NCI-H1417 (cell line): ENCODE measurements at places on chromosomes 3 and 15.
A peak's percentile ranks its signal among the peaks of the same experiment; 100 is the strongest.

DNA sequence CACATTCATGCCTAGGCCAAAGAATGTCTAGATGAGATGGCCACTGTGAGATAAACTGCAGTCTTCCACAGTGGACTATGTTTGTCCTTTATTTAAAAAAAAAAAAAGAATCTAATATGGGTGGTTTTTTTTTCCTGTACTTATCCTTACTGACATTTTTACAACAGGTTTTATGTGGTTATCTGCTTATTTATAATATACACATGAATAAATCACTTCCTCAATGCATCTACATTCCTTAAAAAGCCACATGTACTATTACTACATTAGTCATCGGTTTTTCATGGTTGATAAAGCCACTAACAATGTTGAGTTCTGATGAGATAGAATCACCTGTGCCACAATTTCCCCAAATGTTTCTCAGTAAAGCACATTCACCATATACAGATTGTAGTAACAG is 341.3 kb upstream of the THBS1 start:
- no peak for DNase-seq

- DNase-seq: no peak
Measured at GRCh38 chr3:50268703-50269451, at the start of gene SEMA3B. Gene SEMA3B, plus strand, starts transcription at chr3:50269147. Its CDS starts 94 bp downstream, at chr3:50269241.

DNA sequence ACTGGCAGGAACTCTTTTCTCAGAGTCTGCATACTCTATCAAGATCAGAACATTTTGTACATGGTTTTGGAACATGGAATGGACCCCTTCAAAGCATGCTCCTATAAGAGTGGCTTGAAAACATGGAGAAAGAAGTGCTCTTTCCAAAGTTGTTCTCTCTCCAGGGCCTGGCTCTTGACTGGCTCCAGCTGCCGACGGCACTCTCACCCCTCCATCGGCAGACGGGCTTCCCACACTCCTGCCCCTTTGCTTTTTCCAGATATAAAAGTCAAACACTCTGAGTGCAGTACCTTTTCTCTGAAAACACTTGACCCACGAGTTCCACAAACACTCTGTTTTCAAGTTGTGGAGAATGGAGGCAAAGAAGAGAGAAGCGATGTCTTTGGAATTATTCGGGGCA is 72.5 kb upstream of the ONECUT1 start:
- no peak for DNase-seq

GRCh38 chr3:31829826-31830426 is 151.1 kb downstream of the OSBPL10 start:
- DNase-seq: no peak

DNA sequence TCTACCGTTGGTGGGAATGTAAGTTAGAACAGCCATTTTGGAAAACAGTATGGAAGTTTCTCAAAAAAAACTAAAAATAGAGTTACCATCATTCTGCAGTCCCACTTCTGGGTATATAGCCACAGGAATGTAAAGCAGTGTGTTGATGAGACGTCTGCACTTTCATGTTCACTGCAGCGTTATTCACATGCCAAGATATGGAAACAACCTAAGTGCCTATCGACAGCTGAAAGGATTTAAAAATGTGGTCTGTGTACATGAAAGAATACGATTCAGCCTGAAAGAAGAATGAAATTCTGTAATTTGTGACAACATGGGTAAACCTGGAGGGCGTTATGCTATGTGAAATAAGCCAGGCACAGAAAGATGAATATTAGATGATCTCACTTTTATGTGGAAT is 157.7 kb downstream of the THSD4 start:
- DNase-seq: no peak

- DNase-seq: no peak
Measured at GRCh38 chr3:70620956-70621355, 308.5 kb upstream of the MDFIC2 start.

DNA sequence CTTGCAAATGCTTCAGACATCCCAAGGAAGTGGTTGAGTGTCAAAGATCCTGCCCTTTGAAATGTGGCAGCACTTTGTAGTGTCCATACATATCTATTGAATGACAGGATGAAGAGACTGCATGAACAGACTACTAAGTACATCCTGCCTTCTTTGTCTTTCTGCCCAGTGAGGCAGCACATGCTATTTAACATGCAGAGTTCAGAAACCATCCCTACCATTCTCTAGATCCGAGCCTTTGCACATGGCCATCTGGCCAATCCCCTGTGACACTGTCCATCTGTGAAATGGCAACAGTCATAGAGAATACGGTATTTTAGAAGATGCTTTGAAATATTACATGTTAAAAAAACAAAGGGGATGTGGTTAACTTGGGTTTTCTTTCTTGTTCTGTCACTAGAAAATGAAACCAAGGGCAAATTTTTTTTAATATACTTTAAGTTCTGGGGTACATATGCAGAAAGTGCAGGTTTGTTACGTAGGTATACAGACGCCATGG is 519.6 kb downstream of the NTRK3 start:
- DNase-seq: no peak

DNA sequence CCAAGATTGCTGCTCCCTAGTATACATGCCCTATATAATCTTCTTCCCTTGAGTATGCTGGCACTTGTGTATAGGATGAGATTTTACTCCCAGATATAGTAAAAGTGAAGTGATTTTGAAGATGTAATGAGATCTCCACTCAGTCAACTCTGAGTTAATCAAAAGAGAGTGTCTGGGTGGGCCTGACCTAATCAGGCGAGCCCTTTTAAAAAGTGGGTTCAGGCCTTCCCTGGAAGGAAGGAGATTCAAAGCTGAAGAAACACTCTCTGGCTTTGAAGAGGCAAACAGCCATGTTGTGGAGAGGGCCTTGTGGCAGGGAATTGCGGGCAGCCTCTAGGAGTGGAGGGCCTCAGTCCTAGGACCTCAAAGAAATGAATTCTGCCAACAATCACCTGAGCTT is 5.5 kb upstream of the STARD5 start:
- DNase-seq: no peak

GRCh38 chr3:4575381-4575780 is 82.2 kb downstream of the ITPR1 start:
- DNase-seq: no peak

DNA sequence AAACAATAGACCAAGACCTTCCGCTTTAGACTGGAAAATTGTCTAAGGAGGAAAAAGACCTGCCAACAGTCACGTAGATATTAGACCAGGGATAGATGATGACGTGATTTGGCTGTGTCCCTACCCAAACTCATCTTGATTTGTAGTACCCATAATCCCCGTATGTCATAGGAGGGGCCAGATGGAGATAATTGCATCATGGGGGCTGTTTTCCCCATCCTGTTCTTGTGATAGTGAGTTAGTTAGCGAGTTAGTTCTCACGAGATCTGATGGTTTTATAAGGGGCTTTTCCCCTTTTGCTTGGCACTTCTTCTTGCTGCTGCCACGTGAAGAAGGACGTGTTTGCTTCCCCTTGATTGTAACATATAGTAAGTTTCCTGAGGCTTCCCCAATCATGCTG is 31.7 kb upstream of the SUCLG2 start:
- no peak for DNase-seq

GRCh38 chr15:38176155-38176554 is 76.5 kb upstream of the SPRED1 start:
- DNase-seq: no peak

DNA sequence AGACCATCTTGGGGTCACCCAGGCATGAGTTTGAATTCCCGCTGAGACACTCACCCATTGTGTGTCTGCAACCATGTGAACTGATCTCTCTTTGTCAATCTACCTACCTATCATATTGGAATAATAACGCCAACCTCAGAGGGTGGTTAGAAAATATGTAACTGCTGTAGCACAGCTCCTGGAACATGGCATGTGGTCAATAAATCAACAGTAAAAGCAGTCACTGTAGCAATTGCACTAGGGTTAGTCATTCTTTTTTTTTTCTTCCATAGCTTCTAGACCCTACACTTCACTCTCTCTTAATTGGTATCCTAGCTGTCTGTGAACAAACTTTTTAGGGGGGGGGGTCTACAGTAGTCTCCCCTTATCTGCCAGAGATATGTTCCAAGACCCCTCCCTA is 64.2 kb upstream of the SLCO2A1 start:
- no peak for DNase-seq

DNA sequence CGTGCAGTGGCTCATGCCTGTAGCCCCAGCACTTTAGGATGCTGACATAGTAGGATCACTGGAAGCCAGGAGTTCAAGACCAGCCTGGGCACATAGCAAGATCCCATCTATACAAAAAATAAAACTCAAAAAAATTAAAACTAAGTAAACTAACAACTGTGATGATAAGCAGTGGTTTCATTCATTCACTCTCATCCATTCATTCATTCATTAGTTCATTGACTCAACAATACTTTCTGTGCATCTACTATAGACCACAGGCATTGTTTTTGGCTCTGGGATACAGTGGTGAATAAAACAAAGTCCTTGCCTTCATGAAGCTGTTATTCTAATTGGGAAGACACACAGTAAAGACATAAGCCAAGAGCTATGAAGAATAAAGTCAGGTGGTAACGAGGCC is 7.5 kb upstream of the TMEM212 start:
- no peak for DNase-seq

GRCh38 chr3:53401154-53401553 is 53.8 kb upstream of the DCP1A start:
- DNase-seq: no peak

DNA sequence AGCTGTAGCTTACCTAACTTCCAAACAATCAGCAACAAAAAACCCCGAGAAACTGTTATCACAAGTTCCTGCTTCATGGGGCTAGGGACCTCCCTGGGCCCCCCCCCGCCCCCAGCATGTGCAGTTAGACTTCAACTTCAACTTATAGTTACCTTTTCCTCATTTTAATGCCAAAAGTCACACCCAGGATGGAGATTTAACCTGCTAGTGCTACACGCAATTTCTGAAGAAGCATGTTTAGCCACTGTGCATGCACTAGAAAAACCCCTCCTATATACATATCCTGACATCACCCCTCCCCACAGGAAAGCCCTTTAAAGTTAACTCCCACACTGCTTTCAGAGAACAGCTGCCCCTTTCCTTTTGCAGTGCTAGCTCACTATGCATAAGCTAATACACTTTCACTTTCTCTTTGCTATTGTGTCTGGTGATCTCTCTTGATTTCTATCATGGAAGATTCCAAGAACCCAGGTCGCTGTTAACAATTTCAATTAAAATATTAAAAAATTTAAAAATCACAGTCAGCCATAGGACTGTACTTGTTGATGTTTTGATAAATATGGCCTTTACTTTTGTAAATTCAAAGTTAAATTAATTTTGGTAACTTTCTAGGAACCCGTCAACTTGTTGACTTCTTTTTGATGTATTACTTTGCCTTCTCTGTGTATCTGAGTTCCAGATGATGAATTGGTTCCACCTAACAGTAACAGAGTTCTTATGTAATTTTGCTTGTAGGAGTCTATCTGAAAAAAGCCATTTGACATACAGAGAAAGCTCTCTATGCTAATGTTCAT is 75.2 kb upstream of the ACAD9 start:
- DNase-seq: no peak

DNA sequence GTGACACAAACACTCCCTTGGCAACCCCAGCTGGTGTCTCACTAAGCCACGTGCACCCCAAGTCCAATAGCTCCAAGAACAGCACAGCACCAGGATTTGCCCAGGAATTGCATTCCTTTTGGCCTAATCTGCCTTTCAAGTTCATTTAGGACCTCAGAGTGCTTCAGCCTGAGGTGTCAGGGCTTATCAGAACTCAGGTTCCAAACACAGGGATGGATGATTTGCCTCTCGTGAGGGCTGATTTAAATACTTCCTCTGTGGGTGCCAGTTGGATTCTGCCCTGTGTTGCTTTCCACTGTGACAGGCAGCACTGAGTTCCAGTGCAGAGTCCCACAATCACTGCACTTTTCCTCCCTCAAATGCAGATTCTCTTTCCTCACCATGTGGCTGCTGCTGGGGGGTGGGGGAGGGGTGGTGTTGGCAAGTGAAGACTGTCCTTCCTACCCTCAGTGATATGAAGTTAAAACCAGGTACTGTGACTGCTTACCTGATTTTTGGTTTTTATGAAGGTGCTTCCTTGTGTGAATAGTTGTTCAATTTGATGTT is 204.3 kb upstream of the STAC start:
- no peak for DNase-seq

- peak; percentile 73 for DNase-seq
Measured at GRCh38 chr3:99911433-99911832, 93.8 kb downstream of the CMSS1 start.

GRCh38 chr3:106067711-106068110 is 198.9 kb upstream of the CBLB start:
- no peak for DNase-seq

- no peak for DNase-seq
Measured at GRCh38 chr3:158935846-158936245, 134.0 kb downstream of the MFSD1 start.

DNA sequence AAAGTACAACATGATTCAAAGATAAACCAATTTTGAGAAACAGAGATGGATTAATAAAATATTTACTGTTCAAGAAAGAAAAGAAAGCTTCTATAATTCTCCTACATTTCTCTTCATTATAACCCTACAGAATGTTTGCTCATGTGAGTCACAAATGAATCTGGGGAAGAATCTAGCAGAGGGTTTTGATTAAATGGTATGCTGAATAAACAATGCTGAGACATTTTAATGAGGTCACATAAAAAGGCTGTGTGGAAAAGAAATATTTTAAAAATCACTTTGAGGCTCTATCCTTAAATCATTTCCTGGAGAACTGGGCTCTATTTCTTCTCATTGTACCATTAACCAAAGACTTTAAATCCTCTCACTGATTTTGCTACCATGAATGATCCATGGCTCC is 727.7 kb downstream of the NTRK3 start:
- DNase-seq: no peak

- peak; percentile 40 for DNase-seq
Measured at GRCh38 chr3:14203521-14204079, 25.0 kb downstream of the LSM3 start.

DNA sequence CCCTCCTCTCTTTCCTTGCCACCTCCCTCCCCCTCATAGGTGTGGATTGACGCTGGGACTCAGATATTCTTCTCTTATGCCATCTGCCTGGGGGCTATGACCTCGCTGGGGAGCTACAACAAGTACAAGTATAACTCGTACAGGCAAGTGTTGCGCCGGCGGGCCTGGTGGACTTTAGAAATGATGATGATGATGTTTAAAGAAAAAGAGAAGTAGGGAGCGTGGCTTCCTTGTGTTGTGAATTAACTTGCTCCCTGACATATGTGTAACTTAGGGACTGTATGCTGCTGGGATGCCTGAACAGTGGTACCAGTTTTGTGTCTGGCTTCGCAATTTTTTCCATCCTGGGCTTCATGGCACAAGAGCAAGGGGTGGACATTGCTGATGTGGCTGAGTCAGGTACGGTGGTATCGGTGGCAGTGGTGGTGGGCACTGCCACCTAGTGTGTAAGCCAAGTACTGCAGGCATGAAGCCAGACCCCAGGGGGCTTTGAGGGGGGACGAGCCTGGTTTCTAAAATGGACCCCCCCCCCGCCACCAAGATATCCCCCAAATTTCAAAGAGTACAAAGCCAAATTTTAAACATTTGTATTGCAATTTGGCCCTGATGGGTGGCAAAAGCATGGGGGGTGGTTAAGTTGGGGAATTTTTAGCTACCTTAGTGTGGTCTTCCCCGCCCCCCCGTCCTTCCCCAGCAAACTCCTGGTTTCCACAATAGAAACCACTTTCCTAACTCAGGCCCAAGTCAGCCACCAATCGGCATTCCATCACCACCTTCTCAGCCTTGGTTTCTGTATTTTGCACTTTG is 65.6 kb downstream of the SLC6A6 start:
- DNase-seq: peak; percentile 35
